Foreskin keratinocyte (primary cell): ENCODE measurements at places on chromosomes 2 and 18. TPM values are rescaled to one million over a fixed set of nuclear protein-coding genes. Genes with fewer than 3 reads are reported as not detected.

- DNase-seq, result no peak
These were observed 393.9 kb upstream of the ACVR2A start for GRCh38 chr2:147450661-147451510.

DNA sequence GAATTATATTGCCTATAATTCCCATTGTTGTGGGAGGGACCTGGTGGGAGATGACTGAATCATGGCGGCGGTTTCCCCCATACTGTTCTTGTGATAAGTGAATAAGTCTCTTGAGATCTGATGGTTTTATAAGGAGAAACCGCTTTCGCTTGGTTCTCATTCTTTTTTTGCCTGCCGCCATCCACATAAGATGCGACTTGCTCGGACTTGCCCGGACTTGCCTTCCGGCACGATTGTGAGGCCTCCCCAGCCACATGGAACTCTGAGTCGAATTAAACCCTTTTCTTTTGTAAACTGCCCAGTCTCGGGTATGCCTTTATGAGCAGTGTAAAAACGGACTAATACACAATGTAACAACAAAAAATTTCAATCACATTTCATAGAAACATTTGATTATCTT is 115.8 kb downstream of the C2orf74 start:
- no peak for DNase-seq

Gene CAMKMT
- 6.9 and 7.0 TPM in 2 replicates for total RNA-seq

GRCh38 chr2:116467243-116467642 is 1347.2 kb upstream of the DDX18 start:
- no peak for DNase-seq

DNA sequence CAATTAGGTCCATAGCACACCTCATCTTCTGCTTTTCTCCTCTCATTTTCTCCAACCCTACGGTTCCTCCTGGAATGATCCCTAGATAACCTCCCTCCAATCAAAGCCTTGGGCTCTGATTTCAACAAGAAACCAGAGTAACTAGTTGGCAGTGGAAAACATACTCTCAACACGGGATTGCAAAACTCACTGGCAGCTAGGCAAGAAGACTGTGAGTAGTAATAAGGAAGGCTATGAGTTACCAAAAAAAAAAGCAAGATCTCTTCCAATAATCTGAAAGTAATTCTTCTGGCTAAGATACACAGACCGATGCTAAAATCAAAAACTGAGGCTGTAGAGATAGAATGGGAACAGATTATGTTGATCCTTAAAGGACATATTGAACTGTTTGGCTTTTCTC is 28.4 kb upstream of the CCDC102B start:
- no peak for DNase-seq

DNA sequence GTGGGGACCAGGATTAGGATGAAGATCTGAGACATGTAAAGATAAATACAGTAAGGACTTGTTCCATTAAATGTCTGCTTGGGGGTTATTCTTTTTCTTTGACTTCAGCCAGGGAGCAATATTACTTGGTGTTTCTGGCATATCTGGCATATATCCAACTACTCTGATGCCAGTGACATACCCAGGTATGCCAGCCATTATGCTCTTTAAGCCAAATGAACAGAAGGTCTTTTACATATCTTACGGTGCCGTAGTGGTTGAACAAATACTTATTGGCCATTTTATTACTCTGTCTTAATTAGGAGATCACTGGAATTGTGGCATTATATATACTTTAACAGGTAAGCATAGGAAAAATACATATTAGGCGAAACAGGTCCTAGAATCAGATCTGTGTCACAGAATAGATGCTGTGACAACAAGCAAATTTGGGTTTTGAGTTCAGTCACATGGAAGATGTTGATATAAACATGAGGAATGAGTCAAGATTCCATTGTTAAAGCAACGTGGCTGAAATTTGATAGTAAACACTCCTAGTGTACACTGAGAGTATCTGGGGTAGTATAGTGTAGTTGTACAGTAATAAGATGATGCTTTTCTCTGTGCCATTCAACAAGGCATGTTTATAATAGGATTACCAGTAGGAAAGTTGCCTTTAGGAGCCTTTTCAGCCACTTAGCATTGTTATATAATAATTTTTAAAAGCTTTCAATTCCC is 62.6 kb downstream of the KCTD18 start:
- DNase-seq, result no peak

GRCh38 chr18:11163665-11164064 is 14.3 kb upstream of the PIEZO2 start:
- DNase-seq, result no peak
